Activated naive CD8-positive, alpha-beta T cell treated with anti-CD3 and anti-CD28 coated beads, Interleukin-2, amount 50 U/mL, for 16 hours (primary cell): ENCODE measurements at places on chromosomes 13 and 19.

GRCh38 chr13:49759503-49759902 lies 33.0 kb downstream of the KPNA3 start:
- no peak for DNase-seq

DNA sequence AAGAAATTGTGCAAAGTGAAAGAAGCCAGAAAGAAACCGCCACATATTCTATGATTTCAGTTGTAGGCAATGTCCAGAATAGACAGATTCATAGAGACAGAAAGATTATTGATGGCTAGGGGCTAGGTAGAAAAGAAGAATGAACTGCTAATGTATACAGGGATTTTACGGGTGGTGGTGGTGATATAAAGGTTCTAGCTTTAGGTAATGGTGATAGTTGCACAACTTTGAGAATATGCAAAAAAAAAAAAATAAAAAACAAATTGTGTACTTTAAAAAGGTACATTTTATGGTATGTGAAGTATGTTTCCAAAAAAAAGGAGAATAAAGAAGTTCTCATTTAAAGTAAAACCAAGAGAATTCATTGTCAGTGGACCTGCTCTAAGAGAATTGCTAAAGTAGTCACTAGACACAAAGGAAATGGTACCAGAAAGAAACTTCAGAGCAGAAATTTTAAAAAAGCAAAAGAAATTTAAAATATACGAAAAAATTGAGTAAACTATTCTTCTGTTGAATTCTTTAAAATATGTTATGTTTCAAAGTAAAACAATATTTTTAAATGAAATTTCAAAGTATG lies 680.1 kb downstream of the UQCRFS1 start:
- DNase-seq, result no peak

- DNase-seq, result no peak
Measured at GRCh38 chr13:35914662-35915061, 216.5 kb downstream of the DCLK1 start.

DNA sequence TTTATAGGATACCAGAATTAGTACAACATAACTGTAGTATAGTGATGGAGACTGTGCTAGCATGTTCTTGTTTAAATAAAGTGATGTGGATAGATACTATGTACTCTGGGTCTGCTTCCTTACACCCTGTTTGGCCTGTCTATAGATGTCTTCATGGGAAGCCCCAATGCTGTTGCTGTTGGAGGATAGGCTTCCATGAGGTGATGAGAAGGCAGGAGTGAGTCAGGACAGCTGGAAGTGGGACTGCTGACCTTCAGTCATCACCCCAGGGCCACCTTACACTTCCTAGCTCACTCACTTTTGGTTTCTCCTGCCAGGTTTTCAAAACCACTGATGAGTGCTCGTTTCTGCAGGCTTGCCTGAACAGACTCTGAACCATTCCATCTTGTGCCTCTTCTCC lies 4.2 kb downstream of the KCTD4 start:
- DNase-seq, result no peak

GRCh38 chr13:89380101-89380500 lies 1708.9 kb downstream of the SLITRK5 start:
- DNase-seq, result no peak

GRCh38 chr13:62595976-62596375 lies 1180.3 kb upstream of the PCDH20 start:
- no peak for DNase-seq

GRCh38 chr19:29587518-29587986 lies 18.5 kb upstream of the POP4 start:
- DNase-seq, result peak; percentile 17

DNA sequence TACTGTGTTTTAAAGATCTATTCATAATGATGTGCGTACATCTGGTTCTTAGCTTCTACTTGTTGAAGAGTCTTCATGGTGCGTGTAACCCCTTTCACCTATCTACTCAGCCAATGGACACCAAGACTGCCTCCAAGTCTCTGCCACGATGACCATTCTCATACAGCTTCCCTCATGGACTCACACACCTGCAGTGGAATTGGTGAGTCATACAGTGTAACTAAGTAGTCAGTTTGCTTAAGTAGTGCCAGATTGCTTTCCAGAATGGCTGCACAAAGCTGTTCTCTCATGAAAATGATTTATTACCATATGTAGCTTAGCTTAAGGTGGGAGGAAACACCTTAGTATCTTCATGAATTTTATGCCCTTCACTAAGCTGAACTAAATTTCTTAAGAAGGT lies 112.3 kb downstream of the AKAP11 start:
- DNase-seq, result no peak

- DNase-seq, result no peak
Measured at GRCh38 chr19:18741124-18742121, 49.7 kb downstream of the COMP start.

DNA sequence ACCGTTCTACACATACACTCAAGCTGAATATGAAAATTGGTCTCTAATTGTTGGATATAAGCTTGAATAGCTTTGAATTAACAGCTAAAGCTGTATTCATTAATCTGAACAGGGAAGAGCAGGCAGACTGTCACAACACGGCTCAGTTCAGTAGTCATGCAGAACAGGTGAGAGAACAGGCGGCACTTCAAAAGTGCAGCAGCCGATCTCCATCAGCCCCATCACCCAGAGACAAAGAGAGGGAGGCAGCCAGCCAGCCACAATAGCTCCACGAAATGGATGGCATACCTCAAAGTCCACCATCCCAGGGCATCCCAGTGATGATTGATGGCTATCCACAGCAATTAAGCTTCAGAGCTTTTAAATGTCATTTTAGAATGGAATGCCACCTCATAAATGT lies 419.2 kb downstream of the OLFM4 start:
- DNase-seq, result no peak

- no peak for DNase-seq
Measured at GRCh38 chr19:12790628-12791344, 500 bp upstream of the JUNB start.

DNA sequence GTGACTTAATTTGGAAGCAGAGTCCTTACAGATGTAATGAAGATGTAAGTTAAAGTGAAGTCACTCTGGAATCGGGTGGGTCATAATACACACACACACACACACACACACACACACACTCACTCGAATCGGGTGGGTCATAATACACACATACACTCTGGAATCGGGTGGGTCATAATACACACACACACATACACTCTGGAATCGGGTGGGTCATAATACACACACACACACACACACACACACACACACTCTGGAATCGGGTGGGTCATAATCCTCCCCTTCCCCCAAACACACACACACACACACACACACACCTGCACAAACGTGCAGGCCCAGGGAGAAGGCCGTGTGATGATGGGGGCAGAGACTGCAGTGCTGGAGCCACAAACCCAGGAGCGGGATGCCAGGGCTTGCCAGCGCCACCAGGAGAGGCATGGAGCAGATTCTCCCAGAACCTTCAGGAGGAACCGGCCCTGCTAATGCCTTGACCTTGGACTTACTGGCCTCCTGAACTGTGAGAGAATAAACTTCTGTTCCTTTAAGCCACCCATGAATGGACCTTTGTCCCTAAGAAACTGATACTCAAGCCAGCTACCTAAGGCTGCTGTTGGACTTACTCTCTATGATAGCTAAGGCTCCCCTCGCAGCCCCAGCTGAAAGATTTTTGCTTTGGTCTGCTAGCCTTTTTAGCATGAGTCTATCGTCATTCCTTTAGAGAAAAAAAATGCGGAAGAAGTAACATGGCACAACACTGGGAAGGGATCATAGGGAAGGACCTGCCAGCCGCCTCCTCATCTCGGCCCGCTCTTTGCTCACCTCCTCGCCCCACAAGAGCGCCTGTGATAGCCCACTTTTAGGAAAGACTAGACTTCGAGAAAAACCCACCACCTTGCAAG lies 136.2 kb upstream of the RNF113B start:
- DNase-seq, result no peak

DNA sequence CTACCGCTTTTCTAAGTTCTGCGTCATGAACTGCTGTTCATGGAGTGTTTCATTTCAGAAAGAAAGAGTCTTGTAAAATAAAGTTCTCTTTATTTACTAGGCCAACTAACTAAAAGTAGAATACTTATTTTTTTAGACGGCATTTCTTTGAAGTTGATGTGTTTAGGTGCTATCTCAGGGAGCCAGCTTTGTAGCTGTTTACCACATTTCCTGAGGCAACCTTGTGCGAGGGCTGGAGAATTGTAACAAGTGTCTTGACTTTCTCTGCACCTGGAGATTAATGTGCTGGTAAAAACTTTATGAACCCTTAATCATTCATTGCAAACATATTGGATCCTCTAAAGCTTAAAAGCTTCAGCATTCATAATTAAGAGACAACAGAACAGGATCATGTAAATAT lies 229.3 kb downstream of the GPC6 start:
- DNase-seq, result no peak

GRCh38 chr13:34039678-34040077 lies 221.7 kb downstream of the RFC3 start:
- DNase-seq, result no peak

DNA sequence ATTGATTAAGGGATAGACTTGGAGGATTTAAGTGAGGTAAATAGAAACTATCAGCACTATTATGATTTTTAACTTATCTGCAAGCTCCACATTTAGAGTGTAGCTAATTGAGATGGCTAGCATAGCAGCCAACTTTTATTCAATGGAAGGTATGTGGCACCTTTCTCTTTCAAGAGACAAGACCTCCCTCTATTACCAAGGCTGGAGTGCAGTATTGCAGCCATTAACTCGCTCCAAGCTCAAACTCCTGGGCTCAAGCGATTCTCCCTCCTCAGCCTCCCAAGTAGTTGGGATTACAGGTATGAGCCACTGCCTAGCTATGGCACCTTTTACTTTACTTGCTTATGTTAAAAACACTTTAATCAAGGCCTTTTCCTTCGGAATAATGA lies 8.2 kb downstream of the TPT1 start:
- DNase-seq, result no peak
